ENCODE measurements at places on chromosomes 6 and 20.

DNA sequence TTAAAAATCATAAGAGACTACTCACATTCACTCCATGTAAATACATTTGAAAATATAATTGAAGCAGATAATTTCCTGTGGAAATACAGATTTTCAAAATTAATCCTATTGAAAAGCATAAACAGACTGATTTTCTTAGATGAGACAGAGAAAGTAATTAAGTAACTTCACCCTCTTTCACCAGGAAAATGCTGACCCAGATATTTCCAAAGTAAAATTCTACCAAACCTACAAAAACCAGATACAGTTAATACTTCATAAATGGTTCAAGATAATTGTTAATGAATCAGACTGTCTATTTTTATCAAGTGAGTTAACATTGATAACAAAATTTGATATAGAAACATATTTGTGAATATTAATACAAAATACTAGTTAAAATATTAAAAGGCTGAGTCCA is 233.5 kb upstream of the KHDRBS2 start:
- DNase-seq = no peak

GRCh38 chr6:130020073-130020906 is 1.9 kb downstream of the L3MBTL3 start:
- no peak for DNase-seq

GRCh38 chr6:110492584-110492983 is 16.2 kb upstream of the SLC22A16 start:
- DNase-seq = no peak

DNA sequence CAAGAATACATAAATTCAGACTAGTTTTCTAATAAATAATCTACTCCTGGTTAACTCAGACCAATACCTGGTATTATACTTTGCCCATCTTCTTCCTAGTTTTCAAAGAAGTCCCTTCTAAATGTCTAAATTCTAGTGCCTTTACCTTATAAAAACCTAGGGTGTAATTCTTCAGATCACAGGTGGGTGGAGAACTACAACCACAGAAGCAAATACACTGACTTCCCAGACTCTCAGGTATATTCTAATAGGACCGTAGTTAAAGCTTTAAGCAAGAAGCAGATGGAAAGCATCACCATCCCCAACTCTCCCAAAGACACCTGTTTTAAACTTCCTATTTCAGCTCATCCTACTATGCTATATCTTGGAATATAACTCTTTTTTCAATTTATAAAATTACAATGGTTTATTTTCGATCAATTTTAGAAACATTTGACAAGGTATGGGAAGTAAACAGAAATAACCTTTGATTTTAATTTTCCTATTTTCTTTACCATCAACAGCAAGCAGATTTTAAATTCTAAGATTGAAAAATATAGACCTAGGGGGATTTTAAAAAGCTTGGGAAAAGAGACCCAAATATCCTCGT is 15.8 kb downstream of the MAN1A1 start:
- peak; percentile 28 for DNase-seq

- no peak for DNase-seq
Measured at GRCh38 chr20:57385940-57386339, 5.3 kb upstream of the RBM38 start.

- DNase-seq = no peak
Measured at GRCh38 chr20:6819599-6819998, 52.1 kb downstream of the BMP2 start.

DNA sequence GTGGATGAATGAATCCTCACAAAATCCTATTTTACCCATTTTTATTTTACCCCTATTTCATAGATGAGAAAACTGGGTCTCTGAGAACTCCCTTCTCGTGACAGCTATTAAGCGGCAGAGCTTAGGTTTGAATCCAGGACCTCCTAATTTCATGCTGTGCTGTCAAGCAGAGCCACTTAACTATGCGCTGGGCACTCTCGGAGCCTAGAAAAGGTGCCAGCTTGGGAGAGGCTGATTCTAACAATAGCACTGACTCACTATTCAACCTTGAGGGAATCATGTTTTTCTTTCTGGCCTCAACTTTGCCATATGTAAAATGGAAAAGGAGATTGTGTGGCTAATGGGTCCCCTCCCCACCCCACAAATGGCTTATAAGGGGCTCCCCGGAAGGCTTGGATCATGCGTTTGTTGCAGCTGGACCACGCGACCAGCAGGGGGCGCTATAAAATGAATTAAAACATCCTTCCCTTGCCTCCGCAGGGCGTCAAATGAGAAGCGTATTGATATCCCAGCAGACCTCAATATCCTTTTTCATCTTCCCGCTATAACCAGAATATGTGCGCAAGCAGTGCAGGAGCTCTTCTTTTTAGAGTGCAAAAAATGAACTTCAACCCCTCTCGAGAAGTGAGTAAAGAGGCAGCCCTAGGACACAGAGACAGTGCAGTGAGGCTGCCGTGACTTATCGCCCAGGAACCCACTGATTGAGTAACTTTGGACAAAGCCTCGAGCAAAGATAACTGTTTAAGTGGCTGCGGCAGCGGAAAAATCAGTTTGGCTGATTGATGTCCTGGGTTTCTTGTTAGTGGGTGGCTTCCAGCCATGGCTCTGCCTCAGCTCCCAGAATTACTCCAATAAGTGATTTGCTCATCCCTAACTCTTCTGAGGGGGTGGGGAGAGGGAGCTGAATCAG is 12.8 kb upstream of the PDYN start:
- peak; percentile 15 for DNase-seq

DNA sequence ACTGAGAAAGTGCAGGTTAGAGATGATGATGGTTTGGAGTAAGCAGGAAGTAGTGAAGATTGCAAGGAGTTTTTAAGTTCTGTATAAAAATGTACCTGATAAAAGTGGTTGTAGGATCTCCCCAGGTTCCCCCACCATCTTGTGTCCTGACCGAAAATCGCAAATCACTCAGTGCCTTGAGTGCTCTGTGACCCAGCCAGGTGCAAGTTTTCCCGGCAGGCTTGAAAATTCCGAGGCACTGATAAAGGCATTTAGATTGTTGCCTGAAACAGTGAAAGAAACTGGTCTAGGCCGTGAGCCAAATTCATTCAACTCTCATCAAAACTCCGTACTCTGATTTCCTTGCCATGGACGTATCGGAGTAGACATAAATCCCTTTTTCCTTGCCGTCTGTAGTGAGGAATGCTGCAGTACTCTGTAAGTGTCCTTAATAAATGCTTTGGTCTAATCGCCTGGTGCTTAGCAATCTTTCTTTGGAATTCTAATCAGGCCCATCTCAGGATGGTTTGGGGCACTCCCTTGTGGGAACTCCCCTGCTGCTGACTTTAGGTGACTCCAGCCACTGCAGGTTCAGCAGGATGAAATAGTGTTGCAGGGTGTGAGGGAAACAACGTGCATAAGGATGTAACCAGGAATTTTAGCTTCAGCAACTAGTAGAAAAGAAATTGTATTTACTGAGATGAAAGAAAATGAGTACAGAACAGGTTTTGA is 1199.8 kb upstream of the MAP3K7 start:
- no peak for DNase-seq

DNA sequence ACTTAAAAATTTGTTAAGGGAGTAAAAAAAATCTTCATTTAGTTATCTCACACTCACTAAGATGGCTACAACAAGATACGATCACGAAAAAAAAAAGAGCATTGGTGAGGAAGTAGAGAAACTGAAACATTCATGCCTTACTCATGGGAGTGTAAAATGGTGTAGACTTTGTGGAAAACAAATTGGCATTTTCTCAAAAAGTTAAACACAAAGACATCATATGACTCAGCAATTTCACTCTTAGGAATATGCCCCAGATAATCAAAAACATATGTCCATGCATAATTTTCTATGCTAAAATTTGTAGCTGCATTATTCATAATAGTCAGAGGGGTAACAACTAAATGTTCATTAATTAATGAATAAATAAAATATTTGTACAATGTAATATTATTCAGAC is 120.9 kb upstream of the IRAK1BP1 start:
- no peak for DNase-seq

DNA sequence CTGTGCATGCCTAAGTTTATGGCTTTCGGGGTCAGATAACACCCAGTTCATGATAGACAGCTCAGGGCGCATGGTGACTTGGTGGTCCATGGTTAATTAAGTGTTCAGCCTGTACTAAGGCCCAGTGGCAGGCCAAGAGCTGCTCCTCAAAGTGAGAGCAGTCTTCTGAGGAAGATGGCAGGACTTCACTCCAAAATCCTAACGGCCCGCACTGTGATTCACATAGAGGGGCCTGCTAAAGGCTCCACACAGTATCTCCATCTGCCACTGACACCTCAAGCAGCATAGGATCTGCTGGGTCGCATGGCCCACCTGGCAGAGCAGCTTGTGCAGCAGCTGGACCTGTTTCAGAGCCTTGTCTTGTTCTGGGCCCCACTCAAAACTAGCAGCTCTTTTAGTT is 10.6 kb upstream of the CST7 start:
- DNase-seq = peak; percentile 48

DNA sequence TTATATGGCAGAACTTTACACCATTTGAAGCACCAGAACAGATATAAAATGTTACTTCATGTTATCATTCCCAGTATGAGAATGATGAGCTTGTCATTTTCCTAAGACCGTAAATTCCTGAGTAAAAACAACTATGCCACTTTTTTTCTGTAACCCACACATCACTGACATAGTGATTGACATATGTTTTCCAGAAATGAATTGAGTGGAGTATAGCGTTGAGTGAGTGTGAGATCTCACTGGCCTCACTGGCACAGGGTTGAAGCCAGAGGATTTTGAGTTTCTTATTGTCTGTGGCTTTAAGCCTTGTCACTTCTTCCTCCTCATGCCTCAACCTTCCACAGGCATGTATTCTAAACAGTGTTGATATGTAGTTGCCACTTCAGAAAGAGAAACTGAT is 62.3 kb downstream of the PDE7B start:
- DNase-seq = no peak

DNA sequence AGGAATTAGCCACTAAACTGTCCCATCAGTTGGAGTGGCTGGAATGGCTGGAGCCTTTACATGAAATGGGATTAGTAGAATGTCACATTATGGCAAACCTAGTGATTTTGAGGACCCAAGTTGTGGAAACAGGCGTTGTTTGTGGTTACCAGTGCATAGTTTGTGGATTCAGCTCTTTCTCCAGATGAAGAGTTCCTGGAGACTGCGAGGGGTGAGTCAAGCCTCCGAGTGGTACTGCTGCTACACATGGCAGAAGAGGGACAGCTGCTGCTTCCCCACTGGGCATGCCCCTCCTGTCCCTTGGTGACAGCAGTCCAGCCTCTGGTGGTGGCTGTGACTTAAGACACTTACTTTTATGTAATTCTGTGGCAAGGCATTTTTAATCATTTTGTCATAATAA is 94.2 kb upstream of the SCP2D1 start:
- DNase-seq = no peak

GRCh38 chr6:13384506-13384905 is 56.2 kb upstream of the TBC1D7 start:
- no peak for DNase-seq

GRCh38 chr6:34657037-34657306 is 39.6 kb downstream of the ILRUN start:
- DNase-seq = no peak

DNA sequence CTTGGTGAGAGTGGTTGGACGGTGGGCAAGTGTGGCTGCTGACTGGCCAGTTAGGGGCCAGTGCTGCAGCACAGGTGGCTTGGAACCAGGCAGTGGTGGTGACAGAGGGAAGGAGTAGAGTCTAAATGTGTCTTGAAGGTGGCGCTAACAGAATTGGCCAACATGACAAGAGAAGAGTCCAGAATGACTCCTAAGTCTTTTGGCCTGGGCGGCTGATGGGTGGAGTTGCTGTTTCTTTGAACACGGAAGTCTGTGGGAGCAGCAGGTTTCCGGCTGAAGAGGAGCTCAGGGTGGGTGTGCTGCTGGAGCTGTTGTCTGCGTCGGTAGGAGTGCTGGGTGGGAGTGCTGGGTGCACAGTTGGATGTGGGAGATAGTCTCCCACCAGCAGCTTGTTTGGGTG is 10.1 kb downstream of the LSM14B start:
- DNase-seq = no peak

- DNase-seq = no peak
Measured at GRCh38 chr6:116697480-116697879, 16.5 kb downstream of the KPNA5 start.

- DNase-seq = no peak
Measured at GRCh38 chr20:63094767-63095499, 88.2 kb upstream of the BHLHE23 start.

DNA sequence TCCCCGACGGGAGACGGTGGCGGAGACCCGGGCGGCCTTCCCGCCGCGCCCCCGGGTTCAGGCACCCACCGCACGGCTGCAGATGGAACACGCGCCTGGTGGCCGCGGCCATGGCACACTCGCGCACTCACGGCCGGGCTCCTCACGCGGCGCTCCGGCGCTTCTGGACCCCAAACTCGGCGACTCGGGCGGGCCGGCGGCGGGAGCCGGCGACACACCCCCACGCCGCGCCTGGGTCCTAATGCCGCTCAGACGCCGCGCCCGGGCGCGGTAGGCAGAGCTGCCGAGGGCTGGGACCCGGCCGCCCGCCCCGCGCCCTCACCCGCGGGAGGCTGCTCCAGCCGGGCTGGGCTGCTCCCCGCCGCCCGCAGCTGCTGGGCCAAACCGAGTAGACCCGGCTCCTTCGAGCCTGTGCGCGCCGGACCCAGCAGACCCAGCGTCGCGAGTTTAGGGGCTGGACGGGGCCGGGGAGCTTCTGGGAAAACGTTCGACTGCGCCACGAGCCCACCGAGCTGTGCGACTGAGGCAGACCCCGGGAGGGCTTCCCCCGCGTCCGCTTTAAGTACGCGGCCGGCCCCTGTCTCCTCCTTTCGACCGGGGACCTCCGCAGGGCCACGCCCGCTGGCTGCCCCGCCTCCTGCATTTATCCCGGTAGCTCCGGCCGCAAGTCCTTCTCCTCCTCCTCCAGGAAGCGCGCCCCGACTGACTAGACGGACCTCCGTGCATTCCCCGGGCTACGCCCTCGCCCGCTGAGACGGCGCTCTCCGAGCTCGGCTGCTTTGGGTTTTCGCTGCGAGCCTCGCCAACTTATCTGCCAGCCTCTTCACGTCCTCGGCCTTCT is at the start of gene SLC4A11:
Gene SLC4A11 (minus strand): TSS at position 165 of the 841 bp plus-strand sequence. CDS start 53 bp downstream, at position 112.
- DNase-seq = peak; percentile 45

- DNase-seq = no peak
Measured at GRCh38 chr20:36546111-36546736, 4.9 kb downstream of the MYL9 start.

DNA sequence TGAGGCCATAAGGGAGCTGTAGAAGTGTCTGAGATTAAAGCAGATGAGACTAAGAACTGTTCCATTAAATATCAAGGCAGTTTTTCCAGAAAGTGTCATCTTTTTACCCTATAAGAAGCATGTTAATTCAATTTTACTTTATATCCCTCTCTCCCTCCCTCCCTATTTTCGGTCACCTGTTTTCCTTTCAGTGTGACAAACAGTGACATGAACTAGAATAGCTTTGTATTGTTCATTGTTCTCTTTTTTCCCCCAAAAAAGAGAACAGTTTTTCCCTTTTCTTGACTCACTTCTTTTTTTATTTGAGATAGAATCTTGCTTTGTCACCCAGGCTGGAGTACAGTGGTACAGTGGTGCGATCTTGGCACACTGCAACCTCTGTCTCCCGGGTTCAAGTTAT is 269.3 kb downstream of the ZFAND3 start:
- DNase-seq = no peak

- DNase-seq = no peak
Measured at GRCh38 chr6:17013701-17014100, 88.1 kb upstream of the STMND1 start.
